ENCODE measurements at places on chromosomes 7 and 10.

GRCh38 chr10:70478191-70479164 lies at the start of gene PALD1:
PALD1 (plus strand) TSS chr10:70478767; CDS start chr10:70525952, 47,185 bp downstream.
- peak; percentile 83 for DNase-seq

DNA sequence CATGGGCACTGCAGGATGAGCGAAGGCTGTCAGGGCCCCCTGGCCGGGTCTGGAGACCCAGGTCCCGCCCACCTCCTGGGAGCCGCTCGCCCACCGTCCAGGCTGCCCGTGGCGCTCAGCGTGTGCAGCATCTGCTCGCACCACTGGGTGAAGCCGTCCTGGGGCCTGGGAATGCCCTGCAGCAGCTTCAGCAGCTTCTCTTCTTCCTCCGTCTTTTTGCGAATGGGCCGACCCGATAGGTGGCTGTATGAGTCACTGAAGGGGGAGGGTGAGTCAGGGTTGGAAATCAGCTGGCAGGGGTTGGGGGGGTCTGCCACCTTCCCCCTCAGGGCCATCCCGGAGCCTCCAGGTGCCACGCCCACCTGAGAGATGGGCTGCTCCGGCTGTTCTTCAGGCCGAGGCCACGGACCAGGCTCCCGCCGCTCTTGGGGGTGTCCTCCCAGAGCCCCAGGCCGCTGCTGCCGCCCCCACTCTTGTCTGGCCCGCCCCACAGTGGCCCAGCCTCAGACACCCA lies 8.7 kb downstream of the GNB2 start:
- DNase-seq, result peak; percentile 70

DNA sequence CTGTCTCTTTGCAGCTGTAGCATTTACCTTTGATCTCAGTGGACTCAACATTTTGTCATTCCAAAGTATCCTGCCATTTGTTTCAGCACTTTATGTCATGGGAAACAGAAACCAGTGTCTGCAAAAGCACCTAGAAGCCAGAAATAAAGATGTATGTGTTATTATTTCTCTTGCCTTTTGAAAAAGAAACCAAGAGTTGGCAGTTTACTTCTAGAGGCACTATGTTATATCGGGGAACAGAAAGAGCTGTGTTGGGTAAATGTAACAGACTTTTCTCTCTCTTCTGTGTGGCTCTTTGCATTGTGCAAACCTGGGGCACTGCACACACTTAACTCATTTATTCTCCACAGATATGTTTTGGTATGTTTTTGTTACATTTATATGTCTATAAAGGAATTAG lies 36.7 kb downstream of the ZNF138 start:
- DNase-seq, result no peak

GRCh38 chr7:140229591-140230515 lies 53.1 kb upstream of the KDM7A start:
- no peak for DNase-seq

DNA sequence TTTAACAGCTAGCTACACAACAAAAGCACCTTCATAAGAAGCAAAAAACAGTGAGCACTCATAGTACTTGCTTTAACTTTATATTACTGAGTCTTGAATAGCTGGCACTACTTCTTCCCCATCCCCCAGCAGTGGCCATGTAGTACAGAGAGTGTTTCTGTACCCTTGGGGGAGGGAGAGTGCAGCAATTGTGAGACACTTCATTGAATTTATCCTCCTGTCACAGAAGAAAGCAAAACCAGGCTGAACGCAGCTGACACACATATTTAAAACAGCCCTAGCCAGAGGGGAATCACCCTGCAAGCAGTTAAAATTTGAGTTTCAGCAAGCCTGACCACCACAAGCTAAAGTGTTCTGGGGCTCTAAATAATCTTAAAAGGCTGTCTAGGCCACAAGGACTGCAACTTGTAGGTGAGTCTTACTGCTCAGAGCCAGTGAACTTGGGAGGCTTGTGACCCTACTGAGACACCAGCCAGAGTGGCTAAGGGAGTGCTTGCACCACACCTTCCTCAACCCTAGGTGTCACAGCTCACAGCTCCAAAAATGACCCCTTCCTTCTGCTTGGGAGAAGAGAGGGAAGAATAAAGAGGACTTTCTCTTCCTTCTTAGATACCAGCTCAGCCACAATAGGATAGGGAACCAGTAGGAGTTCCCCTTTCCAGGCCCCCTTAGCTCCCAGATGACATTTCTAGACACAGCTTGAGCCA lies 97.7 kb upstream of the MEOX2 start:
- no peak for DNase-seq

GRCh38 chr10:8055420-8056349 lies 1.2 kb downstream of the GATA3 start:
- DNase-seq, result no peak

- peak; percentile 2 for DNase-seq
Measured at GRCh38 chr10:86261941-86262687, 104.5 kb downstream of the GRID1 start.

- no peak for DNase-seq
Measured at GRCh38 chr10:131982185-131982756, 548 bp upstream of the BNIP3 start.

- peak; percentile 93 for DNase-seq
Measured at GRCh38 chr10:110207011-110207804, at the start of gene MXI1. MXI1 (plus strand) TSS chr10:110207605; CDS start chr10:110207809, 204 bp downstream.

GRCh38 chr7:18503126-18503866 lies 7.7 kb downstream of the HDAC9 start:
- no peak for DNase-seq

GRCh38 chr10:22389856-22390589 lies 44.7 kb downstream of the SPAG6 start:
- no peak for DNase-seq

Data from RKO (cell line).